ENCODE measurements at places on chromosomes 7 and 10. TPM values are rescaled to one million over a fixed set of nuclear protein-coding genes. Genes with fewer than 3 reads are reported as not detected.

The SPDYE5 gene
- polyA plus RNA-seq: not detected

The CLEC2L gene
- 12.9 TPM for polyA plus RNA-seq

The SYT15 gene
- 0.51 TPM for polyA plus RNA-seq

The GRB10 gene
- polyA plus RNA-seq: 87.4 TPM

The ANKRD1 gene
- polyA plus RNA-seq: not detected

The OR9A2 gene
- polyA plus RNA-seq: not detected

The HOXA7 gene
- 1.3 TPM for polyA plus RNA-seq

The SLC13A1 gene
- polyA plus RNA-seq: not detected

The HOXA6 gene
- polyA plus RNA-seq: 14.9 TPM

The LLCFC1 gene
- not detected for polyA plus RNA-seq

The SHTN1 gene
- 56.0 TPM for polyA plus RNA-seq

The COL13A1 gene
- polyA plus RNA-seq: 0.46 TPM

DNA sequence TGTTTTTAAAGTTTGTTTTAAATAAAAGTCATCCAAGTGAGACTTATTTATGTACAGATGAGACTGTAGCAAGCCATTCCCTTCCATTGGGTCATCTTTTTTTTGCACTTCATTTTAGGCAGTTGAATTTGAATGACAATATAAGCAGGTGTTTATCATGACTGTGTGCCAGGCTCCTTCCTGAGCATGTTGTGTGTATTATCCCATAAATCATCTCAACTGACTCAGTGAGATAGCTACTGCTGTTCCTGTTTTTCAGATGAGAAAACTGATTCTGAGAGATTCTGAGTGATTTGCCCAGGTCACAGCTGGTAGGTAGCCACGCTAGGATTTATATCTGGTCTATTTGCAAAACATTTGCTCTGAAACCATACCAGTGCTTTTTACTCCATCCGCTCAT lies 11.7 kb downstream of the TMEM254 start:
- DNase-seq: no peak

GRCh38 chr7:12646139-12646538 lies 41.3 kb upstream of the ARL4A start:
- no peak for DNase-seq

DNA sequence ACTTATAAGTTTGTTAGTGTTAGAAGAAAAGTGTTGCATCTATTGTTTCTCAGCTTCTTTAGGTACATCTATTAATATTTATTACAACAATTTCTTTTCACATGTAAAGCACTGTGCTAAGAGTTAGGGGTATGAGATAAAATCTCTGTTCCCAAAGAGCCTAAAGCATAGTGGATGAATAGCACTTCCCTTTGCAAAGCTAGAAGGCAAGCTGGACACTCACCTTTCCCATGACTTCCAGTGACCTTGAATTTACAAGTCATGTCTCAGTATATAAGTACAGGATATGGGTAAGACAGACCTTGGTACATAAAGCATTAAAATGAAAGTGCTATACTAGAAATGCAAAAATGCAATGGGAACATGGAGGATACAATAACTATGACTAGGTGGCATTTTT lies 8.7 kb downstream of the CNNM1 start:
- DNase-seq: no peak

DNA sequence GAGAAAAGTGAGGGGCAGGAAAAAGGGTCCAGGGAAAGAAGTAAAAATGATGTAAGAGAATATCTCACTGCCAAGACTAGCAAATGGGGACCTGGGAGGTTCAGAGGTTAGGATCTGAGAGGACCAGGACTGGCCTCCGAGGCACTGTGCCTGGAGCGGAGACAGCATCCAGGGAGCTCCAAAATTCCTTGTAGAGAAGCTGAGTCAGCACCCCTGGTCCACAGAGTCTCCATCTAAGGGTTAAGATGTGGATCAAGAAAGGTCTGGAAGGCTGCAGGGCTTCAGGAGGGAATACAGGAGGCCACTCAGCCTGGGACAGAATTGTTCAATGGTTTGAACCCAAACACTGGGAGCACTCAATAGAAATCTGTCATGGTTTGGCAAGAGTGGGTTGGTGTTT lies 30.6 kb downstream of the ZNF503 start:
- no peak for DNase-seq

GRCh38 chr7:20475756-20476155 lies 139.7 kb upstream of the ABCB5 start:
- DNase-seq: no peak

DNA sequence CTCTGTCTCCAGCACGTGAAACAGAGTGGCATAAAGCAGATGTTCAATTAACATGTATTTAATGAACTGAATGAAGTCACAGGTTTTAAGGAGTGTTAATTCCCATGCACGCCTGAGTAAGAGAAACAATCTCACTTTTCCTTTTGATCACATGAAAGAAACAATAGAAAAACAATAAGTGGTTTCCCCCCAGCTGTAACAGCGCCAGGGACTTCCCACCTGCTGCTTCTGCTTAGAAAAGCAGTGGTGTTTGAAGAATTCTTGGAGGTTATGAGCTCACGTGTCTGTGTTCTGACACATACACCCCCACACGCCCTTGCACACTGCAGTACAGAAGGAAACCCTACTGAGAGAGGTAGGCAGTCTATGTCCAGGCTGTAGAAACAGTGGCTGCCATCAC lies 51.3 kb upstream of the FRMD4A start:
- no peak for DNase-seq

DNA sequence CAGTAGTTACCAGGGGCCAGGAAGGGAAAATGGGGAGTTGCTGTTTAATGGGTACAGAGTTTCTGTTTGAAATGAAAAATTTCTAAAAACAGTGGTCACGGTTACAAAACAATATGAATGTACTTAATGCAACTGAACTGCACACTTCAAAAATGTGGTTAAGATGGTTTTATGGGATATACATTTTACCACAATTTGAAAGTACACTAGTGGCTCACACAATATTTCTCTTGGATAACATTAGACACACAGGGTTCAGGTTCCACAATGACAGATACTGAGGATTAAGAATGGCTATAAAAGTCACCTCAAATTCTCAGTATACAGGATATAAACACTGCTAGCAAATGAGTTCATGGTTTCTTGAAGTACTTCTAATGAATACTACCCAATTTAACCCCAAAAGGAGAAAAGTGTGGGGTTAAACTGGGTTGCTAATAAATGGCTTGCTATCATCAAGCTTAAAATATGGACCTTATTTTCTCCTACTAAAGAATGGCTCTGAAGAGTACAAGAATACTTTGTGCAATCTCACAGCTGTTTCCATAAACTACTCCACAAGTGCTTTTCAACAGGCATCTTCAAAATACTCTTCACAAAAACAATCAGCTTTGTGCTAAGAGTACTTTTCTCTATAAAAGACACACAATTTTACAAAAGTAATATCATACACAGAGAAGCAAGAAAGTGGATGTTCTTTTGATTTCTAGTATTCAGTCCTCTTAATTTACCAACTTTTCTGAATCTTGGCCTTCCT lies 92.9 kb downstream of the SRPK2 start:
- DNase-seq: no peak

DNA sequence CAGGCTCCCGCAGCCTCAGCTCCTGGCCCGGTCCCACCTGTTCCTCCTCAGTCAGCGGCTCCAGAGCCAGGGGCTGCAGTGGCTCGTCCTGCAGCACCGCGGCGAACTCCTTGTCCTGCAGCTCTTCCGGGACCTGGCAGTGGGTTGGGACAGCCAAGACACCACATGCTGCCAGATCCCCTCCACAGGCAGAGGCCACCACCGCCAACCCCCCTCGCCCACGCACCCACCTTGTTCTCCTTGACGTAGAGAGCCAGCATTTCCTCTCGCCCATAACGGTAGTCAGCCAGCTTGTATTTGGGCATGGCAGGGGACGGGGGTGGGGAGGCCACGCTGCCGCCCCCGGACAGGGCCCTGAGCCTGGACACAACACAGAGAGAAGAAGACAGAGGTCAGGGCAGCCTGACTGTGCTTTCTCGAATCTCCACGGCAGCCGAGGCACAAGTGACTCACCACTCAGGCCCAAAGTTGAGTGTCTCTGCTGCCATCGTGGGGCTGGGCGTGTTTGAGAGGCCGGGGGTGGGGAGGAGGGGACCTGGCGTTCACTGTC lies 6.2 kb downstream of the GIGYF1 start:
- no peak for DNase-seq

GRCh38 chr10:77296534-77297392 lies 340.8 kb downstream of the KCNMA1 start:
- no peak for DNase-seq

DNA sequence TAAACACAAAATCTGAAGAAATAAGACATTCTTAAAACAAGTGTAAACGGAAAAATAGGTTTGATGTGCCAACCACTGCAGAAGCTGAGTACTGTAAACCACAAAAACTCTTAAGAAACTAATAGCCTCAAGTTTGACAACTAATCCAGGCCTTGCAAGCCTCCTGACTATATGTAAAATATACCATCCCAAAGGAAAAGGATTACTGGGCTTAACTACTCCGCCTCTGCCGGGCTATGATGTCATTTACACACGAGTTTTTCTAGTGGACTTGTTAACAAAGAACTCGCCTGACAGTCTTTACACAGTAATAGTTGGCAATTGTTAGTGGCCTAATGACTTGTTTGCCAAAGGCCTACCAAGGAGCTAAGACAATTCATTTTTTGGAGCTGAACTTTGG lies 2.1 kb downstream of the KIF5B start:
- peak; percentile 50 for DNase-seq

DNA sequence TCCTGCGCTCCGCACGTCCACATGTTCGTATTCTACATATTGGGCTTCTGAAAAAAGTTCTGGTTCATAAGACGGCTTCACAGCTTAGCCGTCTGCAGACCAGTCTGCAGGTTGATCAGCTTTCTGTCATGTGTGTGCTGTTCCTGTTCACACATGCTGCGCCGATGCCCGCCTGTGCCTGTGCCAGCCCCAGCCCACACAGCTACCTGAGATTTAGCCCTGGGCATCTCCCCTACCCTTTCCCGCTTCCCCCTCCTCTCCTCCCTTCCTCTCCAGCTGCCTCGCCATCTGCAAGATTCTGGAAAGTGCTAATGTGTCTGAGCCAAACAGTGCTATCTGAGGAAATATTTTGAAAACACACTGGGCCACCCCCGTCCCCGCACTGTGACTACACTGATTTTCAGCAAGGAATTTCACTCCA lies 7.1 kb downstream of the CHST3 start:
- peak; percentile 37 for DNase-seq

DNA sequence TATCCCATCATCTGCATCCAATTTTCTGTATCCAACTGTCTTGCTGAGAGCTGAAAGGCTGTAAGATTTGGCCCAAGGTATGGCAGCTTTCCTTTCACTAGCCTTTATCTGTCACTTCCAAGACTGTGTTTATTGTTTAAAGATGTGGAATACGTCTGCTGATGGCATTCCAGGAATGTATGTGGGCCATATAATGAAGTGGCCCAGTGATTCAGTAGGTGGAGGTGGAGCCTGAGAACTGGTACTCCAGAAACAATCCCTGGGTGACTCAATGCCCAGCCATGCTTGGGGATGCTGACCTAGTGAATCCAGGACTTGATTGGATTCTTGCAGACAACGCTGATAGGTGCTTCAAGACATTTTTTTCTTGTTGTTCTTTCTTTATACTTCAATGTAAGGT lies 13.5 kb downstream of the NEUROD6 start:
- DNase-seq: no peak

DNA sequence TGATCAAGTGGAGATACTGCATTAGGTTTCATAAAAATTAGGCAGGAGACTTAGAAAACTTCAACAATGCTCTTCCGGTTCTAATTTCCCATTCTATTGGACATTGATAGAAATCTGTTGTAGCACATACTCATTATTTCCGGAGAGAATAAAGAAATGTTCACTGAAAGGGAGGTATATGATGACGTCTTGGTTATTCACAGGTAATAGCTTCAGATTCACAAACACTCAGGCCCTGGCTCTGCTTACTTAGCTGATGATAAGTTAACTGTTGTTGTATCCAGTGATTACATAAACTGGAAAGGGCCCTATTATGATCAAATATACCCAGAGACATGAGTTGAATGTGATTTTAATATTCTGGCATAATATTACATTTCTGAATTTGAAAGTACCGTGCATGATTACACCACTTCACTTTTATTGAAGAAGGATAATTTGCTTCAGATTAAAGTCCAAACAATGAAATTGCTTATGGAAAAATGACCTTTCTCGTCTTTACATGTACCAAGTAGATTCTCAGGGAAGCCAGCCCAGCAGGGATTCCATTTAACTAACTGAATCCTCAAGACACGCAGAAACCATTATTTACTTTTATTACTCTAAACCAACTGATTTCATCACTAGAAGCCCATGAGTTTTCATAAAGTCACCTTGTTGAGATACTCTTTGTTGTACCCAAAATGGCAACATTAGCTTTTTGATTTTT lies 288.0 kb upstream of the PITRM1 start:
- DNase-seq: no peak

GRCh38 chr10:43401627-43402026 lies 7.4 kb downstream of the HNRNPF start:
- DNase-seq: no peak

GRCh38 chr10:127195041-127195506 lies 1.3 kb downstream of the INSYN2A start:
- peak; percentile 17 for DNase-seq

GRCh38 chr10:131135716-131136115 lies 175.8 kb downstream of the TCERG1L start:
- no peak for DNase-seq

GRCh38 chr7:149607683-149608082 lies 110.1 kb upstream of the ZNF746 start:
- DNase-seq: no peak

DNA sequence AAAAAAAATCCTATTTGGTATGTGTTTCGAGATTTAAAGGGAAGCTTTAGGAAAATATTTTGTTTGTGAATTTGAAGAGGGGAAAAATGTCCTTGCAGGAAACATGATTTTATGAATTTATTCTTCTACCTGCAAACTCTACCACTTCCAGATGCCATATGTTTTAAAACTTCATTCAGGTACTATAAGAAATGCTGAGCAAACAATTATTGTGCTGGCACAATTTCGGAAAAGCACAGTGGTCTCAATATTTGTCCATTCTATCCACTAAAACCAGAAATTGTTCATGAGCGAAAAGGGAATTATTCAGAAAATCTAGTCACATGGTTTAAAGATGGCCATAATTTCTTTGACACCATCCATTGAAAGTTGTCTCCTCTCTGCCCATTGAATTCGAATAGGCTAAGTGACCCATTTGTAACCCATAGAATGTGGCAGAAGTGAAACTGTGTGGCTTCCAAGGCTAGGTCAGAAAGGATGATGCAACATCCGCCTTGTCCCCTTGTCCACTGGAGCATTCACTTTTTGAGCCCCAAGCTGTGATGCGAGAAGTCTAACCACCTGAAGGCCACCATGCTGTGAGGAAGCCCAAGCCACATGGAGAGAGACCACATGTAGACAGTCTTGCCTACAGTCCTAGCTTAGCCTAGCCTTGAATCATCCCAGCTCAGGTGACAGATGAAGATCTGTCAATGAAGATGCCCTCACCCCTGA lies 189.8 kb upstream of the PRKCQ start:
- DNase-seq: no peak

DNA sequence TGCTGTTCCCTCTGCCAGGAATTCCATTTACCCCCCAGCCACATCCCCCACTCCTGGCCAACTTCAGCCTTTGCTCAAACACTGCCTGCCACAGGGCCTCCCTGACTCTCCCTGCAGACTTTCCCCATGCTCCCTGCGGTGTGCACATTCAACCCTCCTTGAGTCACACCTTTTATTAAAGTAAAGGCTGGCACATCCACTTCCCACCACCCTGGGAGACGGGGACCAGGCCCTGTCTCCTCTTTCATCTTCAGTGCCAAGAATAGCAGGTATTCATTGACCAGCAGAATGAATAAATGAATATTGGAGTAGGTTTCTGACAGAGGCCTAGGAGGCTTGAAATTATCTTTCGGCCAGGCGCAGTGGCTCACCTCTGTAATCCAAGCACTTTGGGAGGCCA lies 91.4 kb downstream of the GRK5 start:
- no peak for DNase-seq

GRCh38 chr10:29102233-29102632 lies 186.6 kb upstream of the LYZL1 start:
- DNase-seq: peak; percentile 63
